ENCODE measurements at places on chromosomes 4 and X.

GRCh38 chr4:71156616-71157015, 163.2 kb downstream of the DCK start:
- no peak for DNase-seq

DNA sequence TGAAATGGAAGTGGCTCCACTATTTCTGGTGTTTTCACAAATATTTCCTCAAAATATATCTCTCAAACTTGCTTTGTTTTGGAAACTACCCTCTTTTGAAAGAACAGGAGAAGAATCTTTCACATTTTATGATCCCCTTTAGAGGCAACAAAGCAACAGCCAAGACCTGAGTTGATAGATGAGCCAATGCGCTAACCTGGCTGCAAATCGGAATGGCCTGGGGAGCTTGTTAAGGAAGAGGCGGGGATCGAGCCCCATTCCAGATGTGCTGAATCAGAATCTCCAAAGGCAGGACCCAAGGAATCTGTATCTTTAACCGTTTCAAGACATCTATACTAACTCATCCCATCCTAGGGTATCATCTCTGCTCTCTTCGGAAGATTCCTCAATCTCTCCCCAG, 181.3 kb downstream of the GPC3 start:
- no peak for DNase-seq

DNA sequence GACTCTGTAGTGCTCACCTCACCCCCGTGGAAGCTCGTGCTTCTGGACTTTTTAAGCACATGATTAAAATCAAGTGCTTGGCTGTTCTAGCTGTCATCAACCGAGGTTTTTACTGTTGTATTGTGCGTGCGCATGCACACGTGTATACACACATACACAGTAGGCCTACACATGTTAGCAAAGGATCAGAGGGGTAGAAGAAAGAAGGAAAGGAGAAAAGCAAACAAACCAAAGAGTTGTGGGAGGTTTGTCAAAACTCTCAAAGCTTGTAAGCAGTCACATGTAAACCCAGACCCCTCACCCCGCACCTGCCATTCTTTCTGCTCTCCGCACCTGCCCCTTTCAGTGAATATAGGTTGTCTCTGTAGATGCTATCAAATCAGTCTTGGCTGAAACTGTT, 311.8 kb downstream of the HS3ST1 start:
- no peak for DNase-seq

DNA sequence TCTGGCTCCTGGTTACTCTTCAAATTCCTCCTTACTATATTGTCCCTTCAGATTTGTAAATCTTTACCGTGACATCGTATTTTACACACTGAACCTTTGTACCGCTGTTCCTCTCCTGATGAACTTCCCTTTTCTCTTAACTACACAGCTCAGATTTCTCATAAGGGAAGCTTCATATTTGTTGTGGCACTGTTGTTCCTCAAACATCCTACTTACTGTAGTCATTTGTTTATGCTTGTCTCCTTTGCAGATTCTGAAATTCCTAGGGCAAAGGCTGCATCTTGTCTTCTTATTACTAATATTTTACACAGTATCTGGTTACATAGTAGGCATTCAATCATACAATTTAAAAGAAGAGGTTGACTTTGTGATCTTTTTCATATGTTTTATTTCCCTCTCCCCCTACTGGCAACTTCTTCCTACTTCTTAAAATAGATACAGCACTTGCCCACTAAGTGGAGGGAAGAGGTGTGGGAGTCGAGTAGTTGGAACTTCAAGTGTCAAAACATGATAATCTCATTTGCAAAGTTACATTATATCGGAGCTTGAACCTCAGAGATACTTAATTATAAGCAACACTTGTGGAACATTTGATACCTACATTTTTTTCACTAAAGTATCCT, 50.0 kb downstream of the TET2 start:
- DNase-seq: no peak

- no peak for DNase-seq
Measured at GRCh38 chr4:22201256-22201655, 252.7 kb upstream of the KCNIP4 start.

- DNase-seq: no peak
Measured at GRCh38 chr4:9925750-9926439, 95.4 kb downstream of the SLC2A9 start.

GRCh38 chr4:108512615-108513505, 107.5 kb upstream of the RPL34 start:
- peak; percentile 18 for DNase-seq

GRCh38 chr4:62709618-62710252, 1509.6 kb downstream of the ADGRL3 start:
- DNase-seq: no peak

DNA sequence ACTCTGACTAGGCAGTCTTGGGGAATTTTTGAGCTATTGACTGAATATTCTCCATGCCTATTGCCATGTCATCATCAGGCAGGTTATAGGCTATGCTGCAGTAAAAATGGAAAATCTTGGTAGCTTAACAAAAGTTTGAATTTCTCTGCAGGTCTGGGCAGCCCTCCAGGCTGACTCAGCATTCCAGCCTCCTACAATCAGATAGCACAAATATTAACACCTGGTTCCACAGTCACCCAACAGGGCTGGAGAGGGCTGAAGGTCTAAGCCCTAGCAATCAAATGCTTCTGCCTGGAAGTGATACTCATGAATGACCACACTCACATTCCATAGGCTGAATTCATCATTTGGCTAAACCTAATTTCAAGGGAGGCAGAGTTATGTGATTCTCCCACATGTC, 9.6 kb upstream of the PPP3CA start:
- DNase-seq: peak; percentile 83

- DNase-seq: no peak
Measured at GRCh38 chr4:15651676-15652075, 3.5 kb downstream of the FBXL5 start.

- DNase-seq: no peak
Measured at GRCh38 chr4:105619188-105619931, 66.9 kb downstream of the ARHGEF38 start.

- DNase-seq: no peak
Measured at GRCh38 chr4:90540536-90540935, 413.3 kb downstream of the CCSER1 start.

DNA sequence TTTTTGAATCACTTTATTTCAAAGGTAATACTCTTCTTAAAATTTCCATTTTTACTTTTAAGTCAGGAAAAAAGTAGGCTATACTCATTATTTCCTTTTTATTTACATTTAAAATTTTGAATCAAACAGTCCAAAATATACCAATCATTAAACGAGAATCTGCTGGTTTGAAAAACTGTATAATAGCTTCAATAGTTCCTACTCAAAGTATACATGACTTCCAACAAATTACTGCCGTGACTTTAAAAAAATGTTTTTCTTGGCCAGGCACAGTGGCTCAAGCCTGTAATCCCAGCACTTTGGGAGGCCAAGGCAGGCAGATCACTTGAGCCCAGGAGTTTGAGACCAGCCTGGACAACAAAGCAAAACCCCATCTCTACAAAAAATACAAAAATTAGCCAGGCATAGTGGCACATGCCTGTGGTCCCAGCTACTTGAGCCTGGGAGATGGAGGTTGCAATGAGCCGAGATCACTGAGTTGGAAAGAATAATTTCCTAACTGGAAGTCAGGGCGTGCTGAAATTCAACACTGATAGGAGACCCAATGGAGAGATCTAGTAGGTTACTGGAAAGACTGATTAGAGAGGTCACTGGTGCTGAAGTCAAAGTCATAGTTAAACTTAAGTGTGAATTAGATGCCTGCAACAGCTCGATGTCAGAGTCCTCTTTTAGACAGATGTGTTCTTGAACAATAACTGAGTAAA, 9.0 kb downstream of the KLHL8 start:
- no peak for DNase-seq

- DNase-seq: no peak
Measured at GRCh38 chr4:146338512-146338911, 124.2 kb downstream of the REELD1 start.

DNA sequence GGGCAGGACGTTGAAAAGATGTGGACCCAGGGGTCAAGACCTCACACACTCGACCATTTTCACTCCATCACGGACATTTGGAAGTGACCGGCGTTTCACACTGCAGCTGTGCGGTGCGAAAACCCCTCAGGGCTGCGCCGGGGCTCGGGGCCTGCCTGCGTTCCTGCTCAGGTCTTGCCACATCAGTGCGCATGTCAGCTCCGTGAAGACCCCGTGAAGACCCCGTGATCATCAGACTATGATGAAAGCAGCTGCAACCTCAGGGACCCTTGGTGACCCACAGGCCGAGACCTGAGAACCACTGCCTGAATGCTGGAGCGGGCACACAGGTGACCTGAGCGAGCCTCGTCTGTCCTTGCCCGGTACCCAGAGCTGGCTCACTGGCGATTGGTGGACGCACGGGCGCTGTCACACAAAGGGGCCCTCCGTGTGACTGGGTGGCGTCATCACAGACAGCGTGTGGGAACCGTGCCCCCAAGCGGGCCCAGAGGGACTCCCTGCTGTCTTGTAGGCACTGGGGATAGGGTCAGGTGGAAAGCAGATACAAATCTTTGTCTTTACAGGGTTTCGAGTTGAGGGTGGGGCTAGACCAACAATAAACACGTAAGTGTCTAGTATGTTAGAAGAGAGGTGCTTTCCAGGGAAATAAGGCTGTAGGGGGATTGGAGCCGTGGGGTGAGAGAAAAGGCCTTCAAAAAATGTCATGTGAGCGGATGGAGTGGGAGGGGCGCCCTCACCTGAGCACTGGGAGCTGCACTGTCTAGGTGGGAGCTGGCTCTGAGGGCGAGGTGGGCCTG, 12.7 kb downstream of the MSANTD1 start:
- DNase-seq: no peak

GRCh38 chr4:21656832-21657231, 291.7 kb downstream of the KCNIP4 start:
- DNase-seq: peak; percentile 62

GRCh38 chr4:112776535-112776934, 139.6 kb downstream of the LARP7 start:
- DNase-seq: no peak

GRCh38 chr4:148776941-148777340, 334.7 kb upstream of the NR3C2 start:
- no peak for DNase-seq

DNA sequence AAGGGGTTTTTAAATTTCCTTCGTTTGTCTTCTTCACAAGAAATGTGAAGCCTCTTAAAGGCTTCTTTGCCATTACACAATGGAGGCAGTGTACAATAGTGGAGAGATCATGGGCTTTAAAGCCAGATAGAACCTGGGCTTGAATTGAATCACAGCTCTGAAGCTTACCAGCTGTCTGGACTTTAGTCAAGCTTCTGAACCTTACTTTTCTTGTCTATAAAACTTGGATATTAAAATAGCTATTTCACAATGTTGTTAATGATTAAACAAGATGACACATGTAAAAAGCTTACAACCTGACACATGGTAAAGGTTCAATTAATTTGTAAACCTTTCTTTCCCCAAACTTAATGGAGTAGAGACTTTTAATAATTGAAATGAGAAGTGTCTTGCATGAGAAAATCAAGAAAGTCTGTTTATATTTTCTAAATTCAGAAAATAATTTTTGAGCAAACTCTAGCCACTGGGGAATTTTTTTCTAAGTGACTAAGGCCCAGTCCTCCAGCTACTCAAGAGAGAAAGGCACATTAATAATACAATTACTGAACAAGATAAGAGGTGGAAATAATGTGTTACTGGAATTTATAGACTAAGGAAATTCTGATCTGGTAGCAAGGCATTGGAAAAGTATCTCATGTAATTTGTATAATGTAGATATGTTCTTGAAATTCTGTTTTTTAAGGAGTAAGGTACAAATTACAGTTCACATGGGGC, 21.7 kb upstream of the TBC1D8B start:
- no peak for DNase-seq

DNA sequence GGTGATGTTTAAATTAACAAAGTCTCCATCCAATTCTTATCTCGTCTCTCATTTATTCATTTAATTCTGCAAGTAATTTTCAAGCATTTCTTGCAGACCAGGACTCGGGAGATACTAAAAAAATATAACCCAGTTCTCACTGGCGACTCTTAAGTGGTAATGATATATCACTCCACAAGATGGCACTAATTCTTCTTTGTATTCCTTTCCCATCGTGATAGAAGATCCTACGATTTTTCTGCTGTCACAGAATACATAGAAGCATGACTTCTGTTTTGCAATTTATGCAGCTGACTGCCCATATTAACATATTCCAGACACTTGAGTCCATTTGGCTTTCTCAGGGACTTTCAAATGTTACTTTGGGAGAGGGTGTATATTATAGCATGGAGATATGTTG, 64.0 kb upstream of the FGF13 start:
- DNase-seq: no peak

DNA sequence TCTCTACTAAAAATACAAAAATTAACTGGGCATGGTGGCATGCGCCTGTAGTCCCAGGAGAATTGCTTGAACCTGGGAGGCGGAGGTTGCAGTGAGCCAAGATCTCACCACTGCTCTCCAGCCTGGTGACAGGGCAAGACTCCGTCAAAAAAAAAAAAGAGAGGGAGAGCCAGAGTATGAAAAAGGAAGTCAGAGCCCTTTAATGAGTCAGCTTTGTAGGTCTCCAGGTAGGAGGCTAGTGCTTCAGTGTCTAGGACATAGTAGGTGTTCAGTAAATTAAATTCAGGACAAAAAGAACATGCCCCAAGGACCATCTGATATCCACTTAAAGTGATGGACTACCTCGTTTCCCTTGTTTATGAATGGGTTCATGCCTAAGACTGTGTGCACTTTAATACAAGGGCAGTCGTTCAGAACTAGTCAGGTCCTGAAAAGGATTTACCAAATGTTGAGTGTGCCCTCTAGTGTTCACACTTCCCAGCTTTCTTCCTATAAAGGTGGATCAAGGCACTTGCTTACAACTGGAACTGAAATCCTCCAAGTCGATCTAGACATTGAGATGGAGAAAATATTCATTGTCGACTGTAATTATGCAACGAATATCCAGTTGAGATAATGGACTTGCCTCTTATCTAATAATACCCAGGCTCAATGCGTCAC, 29.0 kb downstream of the F9 start:
- peak; percentile 7 for DNase-seq

DNA sequence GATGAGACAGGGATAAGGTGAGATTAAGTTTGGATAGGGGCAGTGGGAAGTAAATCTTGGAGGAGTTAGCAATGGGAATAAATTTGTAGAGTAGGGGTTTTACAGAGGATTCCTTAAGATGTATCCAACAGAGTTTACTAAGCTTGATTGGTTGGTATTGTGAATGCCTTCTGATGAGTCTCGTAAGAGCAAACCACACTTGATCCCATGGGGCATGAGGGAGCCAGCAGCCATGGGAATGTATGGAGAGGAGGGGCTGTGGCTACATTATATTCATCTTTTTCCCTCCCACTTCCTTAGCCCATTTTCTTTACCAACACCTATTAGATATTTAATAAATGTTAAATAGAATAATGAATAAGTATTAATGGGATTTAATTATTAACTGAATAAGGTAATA, 126.6 kb upstream of the NDST3 start:
- no peak for DNase-seq

- DNase-seq: no peak
Measured at GRCh38 chrX:136266828-136267227, 15.6 kb upstream of the MAP7D3 start.
